Non-pigmented ciliary epithelial cell (primary cell): ENCODE measurements at places on chromosomes 3 and 15.

GRCh38 chr3:134743006-134743405 lies 52.1 kb upstream of the EPHB1 start:
- no peak for DNase-seq

DNA sequence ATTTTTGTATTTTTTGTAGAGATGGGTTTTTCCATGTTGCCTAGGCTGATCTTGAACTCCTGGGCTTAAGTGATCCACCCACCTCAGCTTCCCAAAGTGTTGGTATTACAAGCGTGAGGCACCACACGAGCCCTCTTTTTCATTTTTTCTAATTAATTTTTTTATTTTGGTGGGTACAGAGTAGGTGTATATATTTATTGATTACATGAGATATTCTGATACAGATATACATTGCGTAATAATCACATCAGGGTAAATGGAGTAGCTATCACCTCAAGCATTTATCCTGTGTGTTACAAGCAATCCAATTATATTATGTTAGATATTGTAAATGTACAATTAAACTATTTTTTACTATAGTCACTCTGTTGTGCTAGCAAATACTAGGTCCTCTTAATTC lies 66.1 kb downstream of the WDR49 start:
- no peak for DNase-seq

GRCh38 chr3:120797857-120798256 lies 55.3 kb downstream of the GTF2E1 start:
- DNase-seq, result no peak

GRCh38 chr3:192848371-192849233 lies 69.1 kb downstream of the MB21D2 start:
- no peak for DNase-seq

DNA sequence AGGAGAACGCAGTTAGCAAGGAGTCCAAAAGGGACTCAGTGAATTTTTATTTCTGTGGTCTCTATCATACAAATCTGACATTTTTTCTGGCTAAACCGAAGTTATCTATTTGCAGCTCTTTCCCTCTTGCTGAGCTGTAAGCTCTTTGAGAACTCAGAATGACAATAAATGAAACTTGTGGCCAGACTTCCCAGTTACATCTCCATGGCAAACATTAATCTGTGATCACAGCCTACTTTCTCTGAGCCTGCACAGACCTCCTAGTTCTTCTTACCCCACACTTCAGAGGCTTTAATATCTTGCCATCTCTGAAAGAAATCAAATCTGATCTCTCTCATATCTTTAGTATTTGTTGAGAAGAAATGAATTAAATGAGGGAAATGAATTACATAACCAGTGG lies 58.0 kb downstream of the PLD1 start:
- DNase-seq, result no peak

GRCh38 chr3:159818399-159818798 lies 170.2 kb upstream of the IL12A start:
- no peak for DNase-seq

GRCh38 chr3:185912512-185912911 lies 25.3 kb downstream of the TRA2B start:
- DNase-seq, result no peak

DNA sequence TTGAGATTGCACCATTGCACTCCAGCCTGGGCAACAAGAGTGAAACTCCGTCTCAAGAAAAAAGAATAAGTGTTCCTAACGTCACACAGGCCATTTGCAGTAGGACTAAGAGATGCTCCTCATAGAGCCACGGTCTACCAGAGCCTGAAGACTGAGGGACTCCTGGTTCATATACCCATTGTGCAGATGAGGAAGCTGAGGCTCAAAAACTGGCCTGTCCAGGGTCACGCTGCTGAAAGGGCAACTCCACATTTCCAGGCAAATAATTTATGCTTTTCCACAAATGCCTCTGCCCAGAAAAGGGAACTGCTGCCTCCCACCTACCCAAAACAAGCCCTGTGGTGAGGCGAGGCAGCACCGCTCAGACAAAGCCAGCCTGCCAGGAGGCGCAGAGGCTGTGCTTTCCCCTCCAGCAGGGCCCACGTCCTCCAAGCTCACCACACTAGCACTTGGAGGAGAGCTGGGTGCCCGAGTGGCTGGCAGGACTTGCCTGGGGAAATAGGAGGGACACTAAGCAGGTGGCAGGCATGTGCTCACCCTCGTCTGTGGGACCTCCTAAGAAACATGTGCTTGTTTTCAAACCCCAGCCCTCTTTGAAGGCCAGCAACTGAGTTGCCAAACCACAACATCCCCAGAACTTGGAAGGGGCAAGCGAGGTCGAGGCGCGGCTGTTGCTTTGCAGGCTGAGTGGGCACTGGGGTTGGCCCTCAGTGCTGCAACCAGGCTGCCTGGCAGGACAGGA lies 195.6 kb downstream of the XXYLT1 start:
- no peak for DNase-seq

GRCh38 chr3:116630494-116630893 lies 79.1 kb upstream of the TUSC7 start:
- DNase-seq, result no peak

DNA sequence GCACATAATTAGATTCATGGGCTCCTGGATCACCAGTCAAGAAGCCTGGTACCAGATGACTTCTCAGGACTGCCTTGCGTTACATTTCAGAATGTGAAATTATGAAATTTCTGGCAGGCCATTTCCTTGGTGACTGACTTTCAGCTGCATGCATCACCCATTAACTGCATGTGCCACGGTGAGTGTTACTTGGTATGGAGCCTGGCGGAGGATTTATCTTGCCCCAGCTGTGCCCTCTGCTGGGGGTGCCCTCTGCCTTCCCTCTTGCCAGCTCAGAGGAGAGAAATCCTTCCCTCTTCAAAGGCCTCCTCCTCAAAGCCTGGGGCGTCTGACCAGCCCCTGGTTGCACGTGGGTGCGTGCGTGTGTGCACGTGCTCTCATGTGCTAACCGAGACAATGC lies 57.7 kb upstream of the CTSH start:
- no peak for DNase-seq

DNA sequence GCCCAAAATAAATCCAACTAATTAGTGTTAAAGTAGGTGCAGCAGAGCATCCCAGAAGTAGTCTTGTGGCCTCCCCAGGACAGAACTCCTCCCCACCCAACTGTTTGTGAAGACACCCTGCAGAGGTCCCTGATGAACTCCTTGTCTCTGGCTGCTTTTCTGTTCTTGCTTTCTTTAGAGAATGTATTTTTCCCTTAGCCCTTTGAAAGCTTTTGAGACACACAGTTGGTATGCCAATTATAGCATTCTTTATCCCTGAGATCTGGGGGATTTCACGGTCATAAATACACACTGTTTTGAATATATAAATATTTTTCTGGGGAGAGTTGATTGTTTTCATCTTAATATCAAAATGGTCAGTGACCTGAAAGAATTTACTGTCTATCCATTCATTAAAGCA lies 9.8 kb downstream of the TFG start:
- DNase-seq, result no peak
